ENCODE measurements at places on chromosomes 1 and 21.

GRCh38 chr1:92211166-92211565, 6.5 kb upstream of the C1orf146 start:
- peak; percentile 44 for DNase-seq

DNA sequence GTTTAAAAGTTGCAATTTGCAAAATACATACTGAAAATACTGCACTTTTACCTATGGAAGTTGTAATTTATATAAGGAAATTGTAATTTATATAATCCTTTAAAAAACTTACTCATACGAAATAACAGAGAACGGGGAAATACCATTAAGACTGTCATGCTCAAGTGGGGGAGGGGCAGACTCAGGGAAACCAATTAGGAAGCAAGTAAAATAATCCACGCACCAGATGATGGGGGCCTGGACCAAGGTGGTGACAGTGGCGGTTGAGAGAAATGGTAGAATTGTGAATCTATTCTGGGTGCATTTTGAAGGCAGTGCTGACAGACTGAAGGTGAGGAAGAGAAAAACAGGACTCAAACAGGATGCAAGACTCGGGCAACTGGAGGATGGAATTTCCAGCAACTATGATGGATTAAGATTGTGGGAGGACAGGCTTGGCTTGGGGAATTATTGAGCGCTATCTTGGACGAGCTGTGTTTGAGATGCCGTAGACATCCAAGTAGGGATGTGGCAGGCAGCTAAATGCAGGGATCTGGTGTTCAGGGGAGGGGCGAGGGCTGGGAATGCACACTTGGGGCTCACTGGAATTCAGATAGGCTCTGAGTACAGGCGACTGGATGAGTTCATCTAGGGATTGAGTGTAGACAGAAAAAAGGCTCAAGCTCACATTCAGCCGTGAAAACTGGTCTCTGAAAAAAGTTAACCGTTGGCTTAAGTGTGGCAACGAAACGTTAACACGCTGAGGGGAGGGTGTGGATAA, 977 bp downstream of the LCA5L start:
- peak; percentile 66 for DNase-seq

GRCh38 chr1:213391445-213391844, 340.4 kb downstream of the RPS6KC1 start:
- no peak for DNase-seq

DNA sequence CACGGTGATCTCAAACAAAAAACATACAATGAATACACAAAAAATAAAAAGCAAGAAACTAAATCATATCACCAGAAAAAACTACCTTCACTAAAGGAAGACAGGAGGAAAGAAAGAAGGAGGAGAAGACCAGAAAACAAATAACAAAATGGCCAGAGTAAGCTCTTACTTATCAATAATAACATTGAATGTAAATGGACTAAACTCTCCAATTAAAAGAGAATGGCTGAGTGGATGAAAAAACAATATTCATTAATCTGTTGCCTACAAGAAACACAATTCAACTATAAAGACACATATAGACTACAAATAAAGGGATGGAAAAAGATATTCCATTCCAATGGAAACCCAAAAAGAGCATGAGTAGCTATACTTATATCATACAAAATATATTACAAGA, 27.2 kb downstream of the LRIF1 start:
- DNase-seq, result no peak

GRCh38 chr21:27771938-27772483, 805.1 kb upstream of the ADAMTS5 start:
- no peak for DNase-seq

Measured in fibroblast of skin of right quadriceps (primary cell).